ENCODE measurements at places on chromosomes 5 and 9.

DNA sequence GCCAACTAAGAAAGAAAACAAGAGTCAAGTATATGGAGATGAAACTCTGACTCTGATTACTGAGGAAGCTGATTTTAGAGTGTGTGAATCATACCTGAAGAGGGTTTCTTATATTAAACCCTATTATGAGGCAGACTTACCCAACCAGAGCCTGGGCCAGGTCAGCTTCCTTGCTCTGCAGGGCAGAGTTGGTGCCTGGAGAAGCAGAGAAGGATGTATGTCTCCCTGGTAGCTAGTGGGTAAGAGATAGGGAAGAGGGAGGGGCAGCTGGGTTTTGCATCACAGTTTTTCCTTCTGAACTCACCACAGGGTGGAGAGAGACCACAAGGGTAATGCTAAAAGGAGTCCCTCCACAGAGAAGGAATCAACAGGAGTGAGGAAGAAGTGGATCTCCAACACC, 104.1 kb downstream of the CMYA5 start:
- DNase-seq: no peak

DNA sequence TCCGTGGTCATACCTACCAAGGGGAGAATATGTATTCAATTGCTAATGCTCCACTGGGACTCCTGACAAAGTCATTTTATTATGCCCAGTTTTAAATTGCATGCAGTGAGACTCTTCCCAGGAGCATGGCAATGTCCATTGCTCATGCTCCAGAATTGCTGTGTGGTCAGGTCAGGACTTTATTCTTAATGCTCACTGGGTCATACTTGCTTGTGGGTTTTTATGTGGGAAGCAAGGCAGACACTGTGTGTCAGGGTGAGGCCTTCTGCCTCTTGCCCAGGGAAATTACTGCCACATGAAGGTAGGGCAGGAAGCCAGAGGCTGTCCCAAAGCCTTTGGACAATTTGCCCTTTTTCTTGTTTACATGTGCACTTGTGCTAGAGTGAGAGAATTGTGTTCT, 164.6 kb upstream of the MEF2C start:
- DNase-seq: no peak

GRCh38 chr5:14174230-14174636, 31.1 kb downstream of the TRIO start:
- no peak for DNase-seq

- DNase-seq: no peak
These were observed 388.3 kb downstream of the NR2F1-AS1 start for GRCh38 chr5:93192683-93193082.

DNA sequence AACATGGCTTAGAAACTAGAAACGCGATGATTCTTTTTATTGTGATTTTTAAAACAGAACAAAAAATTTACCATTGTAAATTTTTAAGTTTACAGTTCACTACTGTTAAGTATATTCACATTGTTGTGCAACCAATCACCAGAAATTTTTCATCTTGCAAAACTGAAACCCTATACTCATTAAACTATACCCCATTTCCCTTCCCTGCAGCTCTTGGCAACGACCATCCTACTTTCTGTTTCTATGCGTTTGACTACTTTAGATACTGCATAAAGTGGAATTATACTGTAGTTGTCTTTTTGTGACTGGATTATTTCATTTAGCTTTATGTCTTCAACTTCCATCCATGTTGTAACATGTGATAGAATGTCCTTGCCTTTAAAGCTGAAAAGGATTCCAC, 52.5 kb downstream of the SPOCK1 start:
- no peak for DNase-seq

DNA sequence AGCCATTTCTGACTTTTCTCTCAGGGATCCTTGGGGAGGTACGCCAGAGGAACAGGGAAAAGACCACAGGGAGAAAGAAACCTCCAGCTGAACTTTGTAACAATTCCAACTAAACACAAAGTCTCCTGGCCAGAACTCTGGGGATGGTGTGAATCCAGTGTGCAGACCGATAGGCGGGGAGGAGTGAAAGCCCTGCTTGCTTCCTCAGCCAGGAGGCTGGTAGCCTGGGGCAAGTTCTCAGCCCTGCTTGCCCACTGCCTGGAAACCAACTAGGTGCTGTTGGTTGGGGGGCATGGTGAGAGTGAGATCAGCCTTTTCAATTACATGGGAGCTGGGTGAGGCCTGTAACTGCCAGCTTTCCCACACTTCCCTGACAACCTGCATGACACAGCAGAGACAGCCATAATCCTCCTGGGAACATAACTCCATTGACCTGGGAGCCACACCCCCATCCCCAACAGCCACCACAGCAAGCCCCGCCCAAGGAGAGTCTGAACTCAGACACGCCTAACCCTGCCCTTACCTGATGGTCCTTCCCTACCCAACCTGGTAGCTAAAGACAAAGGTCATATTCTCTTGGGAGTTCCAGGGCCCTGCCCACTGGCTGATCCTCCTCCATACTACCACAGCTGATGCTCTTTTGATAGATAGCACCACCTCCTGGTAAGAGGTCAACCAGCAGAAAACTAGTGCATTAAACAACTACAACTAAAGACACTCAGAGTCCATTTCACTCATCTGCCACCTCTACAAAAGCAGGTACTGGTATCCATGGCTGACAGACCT, 100.1 kb upstream of the TNFAIP8 start:
- DNase-seq: no peak

DNA sequence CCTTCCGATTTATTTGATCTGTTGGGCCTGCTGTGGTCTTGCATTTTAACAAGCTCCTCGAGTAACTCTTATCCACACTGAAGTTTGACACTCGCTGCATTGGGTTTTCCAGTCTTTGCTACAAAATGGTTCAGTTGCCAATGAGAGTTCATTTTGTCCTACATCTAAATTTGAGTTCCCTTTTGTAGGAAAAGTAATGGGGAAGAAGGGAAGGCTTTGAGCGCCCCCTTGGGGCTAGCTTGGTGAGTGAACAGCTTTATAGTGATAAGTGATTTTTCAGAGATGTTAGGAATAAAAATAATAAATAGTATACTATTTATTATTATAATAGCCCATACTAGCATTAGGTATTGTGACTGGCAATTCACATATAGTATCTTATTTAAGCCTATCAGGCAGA, 89.9 kb upstream of the GNAQ start:
- no peak for DNase-seq

- no peak for DNase-seq
These were observed 111.1 kb upstream of the KLF9 start for GRCh38 chr9:70525519-70525918.

- no peak for DNase-seq
These were observed 11.9 kb downstream of the CCDC180 start for GRCh38 chr9:97319395-97319794.

DNA sequence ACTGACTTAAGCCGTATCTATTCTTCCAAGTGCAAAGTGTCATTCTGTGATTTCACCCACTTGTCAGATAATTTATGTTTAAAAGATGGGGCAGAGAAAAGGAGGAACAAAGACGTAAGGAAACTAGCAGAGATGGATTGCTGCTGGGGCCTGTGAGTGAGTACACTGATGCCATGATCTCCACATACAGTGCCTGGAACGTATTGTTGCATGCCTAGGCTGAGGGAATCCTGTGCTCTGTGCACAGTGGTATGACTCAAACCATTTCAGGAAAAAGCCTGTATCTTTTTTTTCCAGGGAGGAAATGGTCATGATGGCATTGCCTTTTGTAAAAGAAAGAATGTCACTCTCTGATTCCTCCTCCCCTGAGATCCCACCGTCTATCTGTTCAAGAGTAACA, 359.5 kb upstream of the ADAMTS16 start:
- no peak for DNase-seq

DNA sequence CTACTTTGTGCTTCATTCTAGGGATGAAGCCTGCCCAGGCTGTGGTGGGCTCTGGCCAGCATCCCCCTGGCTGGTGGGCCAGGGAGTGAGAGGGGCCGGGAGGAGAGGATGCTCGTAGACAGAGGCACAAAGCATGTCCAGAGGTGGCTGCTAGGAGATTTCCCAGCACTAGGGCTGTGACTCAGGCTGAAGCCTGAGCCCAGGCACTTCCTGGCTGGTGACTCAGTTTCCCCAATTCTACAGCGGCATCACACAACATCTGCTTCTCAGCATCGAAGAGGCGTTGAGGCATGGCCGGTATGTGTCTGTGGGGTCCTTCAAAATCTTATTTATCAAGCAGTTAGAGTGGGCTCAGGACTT, 55.6 kb downstream of the DUSP1 start:
- no peak for DNase-seq

GRCh38 chr5:129051283-129051682, 43.3 kb upstream of the ISOC1 start:
- no peak for DNase-seq

DNA sequence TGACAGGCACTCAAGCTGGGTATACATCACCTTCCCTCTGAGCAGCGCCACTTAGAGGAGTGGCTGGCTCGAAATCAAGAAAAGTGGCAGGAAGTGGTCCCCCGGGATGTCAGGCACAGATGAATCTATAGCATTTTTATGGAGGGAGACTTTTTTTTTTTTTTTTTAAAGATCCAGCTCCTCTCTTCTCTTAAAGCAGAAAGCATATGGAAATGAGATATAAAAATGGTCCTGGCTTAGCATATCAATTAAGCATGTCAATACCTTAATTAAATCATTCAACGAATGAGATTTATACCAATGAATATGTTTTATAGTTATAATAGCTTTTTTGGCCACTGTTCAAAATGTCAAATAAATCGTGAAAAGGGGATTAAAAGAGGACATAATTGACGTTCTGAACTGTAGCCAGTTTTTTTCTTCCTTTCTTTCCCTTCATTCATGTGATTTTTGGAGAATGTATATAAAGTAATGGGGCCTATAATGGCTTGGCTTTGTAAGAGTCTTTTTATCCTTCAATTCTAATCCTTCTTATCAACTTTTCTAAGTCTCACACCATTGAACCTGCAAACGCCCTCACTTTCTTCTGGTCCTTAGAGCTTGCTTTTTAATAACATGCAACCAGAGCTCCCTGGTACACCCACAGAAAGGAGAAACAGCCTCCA, 319.2 kb upstream of the PANK3 start:
- DNase-seq: no peak

- DNase-seq: no peak
These were observed 4.4 kb upstream of the ZNF484 start for GRCh38 chr9:92882276-92882675.

- no peak for DNase-seq
These were observed 155.8 kb upstream of the ZNF608 start for GRCh38 chr5:124902097-124902821.

DNA sequence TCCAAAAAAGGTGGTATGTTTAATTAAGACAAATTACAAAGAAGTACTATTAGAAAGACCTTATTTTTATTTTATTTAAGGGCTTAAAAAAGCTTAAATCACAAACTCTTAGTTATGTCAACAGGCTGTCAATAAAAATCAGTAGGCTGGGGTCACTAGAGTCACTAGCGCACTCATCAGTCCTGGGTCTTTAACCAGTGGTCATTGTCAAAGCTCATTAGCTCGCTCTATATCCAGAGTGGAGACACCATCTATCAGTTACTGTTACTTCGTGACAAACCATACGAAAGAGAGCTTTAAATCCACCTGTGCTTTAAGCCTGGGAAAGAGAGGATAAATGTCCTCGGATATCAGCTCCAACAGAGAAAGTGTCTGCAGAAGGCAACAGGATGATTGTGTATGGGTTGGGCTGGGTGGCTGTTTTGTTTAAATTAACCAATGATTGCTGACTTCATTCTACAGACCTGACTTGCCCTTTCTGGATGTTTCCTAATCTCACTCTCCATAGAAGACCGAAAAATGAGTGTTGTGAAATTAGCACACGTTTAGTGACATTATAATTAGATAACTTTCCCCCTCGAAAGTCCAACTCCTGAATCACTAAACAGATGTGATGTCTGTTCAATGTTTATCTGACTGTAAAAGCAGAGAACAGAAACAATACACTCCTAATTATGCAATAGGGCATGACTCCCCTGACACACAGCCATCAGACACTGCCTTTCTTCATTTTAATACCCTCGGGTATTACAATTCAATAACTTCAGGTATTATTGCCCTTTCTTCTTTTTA, 123.6 kb upstream of the TNPO1 start:
- DNase-seq: no peak

DNA sequence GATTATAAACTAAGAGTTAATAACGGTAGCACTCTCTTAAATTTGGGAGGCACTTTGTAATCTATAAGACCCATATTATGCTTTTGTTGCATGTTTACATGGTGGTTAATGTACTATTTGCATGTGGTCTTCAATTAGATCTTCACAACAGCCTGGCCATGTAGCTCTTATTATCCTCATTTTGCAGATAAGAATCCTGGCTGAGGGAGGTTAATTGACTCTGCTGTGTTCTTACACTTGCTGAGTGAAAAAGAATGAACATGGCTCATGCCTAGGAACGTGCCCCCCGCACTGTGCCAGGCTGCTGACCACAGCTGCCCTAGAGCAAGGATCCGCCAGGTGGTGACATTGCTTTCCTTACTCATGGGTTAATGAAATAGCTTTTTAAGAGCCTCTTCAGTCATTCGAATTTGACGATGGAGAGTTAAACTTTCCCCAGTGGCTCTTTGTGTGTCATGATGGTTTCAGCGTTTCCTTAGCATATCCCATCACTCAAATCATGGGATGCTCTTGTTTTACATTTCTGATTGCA, 97.9 kb downstream of the CDH6 start:
- no peak for DNase-seq

DNA sequence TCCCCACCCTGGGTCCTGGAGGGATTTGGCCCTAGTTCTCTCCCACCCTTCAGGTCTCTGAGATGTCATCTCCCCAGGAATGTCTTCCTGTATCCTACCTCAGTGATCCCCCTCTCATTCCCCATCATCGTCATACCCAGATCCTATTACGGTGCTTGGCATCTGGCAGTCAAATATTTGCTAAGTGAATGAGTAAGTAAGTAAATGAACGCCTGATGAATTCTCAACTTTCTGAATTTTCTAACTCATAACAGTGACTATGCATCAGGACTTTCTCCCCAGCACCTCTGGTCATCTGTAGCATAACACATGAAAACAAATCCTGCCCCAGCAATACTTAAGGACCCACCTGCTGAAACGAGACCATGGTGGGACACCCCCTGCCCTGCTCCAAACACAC, 244.2 kb downstream of the EBF1 start:
- no peak for DNase-seq

DNA sequence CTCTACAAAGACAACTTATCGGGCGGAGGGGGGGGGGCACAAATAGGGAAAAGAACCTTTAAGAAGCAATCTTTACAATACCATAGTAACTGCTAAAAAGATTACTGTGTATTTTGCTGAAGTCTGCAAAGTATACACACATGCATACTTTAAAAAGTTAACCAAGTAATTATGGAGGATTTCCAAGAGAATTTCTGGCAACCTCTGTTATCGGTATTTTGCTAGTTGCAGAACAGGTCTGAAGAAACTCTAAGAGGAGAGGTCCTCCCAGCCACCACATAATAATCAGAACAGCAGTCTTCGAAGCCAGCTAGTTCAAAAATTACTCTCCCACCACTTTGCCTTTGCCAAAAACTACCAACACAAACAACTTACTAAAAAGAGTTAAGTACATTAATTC, 56.1 kb downstream of the UBAP2 start:
- DNase-seq: no peak

GRCh38 chr5:55601204-55601618, 66.4 kb upstream of the PLPP1 start:
- DNase-seq: no peak

GRCh38 chr9:71941998-71942567, 30.6 kb downstream of the C9orf85 start:
- DNase-seq: no peak

GRCh38 chr5:148939676-148940075, 113.3 kb downstream of the ADRB2 start:
- DNase-seq: no peak

Measured in central memory CD8-positive, alpha-beta T cell (primary cell).